NCI-H1930 (cell line): ENCODE measurements at places on chromosomes 3 and 15.

- no peak for DNase-seq
These were observed 36.6 kb upstream of the MAGEF1 start for GRCh38 chr3:184748219-184749135.

DNA sequence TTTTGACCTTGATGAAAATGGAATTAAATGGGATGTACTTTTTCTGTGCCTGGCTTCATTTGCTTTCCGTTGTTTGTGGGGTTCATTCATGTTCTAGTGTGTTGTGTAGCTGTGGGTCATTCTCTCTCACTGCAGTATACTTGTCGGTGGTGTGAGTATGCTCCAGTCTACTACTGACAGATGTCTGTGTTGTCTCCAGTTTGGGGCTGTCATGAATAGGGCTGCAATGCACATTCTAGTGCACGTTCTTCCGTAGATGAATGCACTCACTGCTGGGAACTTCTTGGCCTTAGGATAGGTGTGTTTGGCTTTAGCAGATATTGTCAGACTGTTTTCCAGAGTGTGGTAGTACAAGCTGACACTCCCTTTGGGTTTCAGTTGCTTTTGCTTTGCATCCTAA, 1.7 kb upstream of the SLC6A20 start:
- DNase-seq: no peak

DNA sequence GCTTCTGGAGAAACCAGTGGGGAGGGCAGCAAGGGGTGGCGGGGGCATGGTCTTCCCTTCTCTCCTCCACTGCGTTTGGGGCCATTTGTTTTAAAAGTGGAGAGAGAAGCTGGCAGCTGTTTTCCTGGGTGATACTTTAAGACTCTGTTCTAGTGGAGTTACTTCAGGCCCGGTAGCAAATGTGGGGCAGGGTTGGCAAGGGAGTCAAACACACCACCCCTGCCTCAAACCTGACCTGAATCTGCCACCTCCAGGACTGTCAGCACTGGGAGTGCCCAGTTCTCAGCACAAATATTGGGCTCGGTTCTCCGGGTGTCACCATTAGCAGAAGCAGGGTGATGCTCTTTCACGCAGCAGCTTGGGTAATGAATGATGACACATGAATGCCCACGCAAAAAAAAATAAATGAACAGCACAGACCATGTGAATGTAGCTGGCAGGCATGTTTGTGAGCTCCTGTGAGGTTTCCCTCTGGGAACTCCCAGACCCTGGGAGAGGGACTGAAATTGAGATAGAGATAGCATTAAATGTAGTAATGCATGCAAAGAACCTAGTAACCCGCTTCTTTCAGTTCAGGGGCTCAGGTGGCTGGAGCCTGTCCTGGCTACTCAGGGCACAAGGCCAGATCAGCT, 424.0 kb downstream of the MCTP2 start:
- DNase-seq: no peak

- no peak for DNase-seq
These were observed 6.1 kb downstream of the CHRNA5 start for GRCh38 chr15:78571382-78571781.

GRCh38 chr3:128421439-128421836, 45.3 kb downstream of the DNAJB8 start:
- DNase-seq: no peak

- no peak for DNase-seq
These were observed 522.8 kb downstream of the NLGN1 start for GRCh38 chr3:173920386-173920785.

- DNase-seq: no peak
These were observed 78.5 kb downstream of the MRPL46 start for GRCh38 chr15:88388686-88389085.

GRCh38 chr3:143002083-143002712, 828 bp downstream of the U2SURP start:
- no peak for DNase-seq

GRCh38 chr3:11367143-11367693, 95.0 kb downstream of the ATG7 start:
- DNase-seq: no peak

DNA sequence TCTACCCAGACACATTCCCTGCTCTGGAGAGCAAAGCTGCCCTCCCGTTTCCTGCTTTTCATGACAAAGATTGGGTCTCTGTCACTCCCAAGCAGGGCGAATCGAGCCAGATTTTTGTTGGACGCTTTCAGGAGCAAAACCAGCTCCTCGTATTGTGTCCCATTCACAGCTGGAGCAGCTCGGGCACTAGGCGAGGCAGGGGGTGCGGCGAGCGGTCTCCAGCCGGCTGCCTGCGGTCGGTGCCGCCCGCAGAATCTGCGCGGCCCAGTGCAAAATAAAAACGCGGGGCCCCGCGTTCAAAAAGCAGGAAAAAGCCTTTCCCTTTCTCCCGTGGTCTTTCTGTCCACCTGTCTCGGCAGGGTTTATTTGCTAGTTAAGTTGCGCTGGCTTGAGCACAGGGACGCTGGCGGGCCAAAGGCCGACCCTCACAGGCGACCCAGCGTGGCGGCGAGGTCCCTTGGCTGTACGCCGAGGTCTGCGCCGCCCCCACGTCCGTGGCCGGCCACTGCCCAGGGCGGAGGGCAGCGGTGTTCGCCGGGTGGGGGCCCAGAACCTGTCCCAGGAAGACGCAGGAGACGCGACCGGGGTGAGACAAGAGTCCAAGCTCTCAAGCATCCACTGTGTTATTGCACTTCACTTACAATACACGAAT, 71.2 kb downstream of the CYP19A1 start:
- no peak for DNase-seq

- DNase-seq: no peak
These were observed 243.9 kb downstream of the TBL1XR1 start for GRCh38 chr3:176953106-176954060.

DNA sequence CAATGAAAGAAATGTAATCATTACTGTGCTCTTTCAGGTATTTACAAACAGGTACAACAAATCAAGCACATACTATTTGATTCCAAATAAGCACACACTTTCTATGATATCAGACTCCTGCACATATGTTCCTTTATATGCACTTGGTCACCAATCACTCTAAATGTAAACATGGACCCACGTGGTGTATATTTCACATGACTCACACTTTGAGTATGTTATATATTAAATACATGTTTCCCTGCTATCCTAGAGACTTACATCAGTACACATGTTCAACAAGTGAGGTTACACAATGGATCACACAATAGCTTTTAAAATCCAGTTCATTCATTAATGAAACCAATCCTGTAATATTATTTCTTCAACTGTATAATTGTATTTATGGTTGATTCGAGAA, 683.5 kb downstream of the NR2F2 start:
- DNase-seq: no peak
